Renal cortical epithelial cell (primary cell): ENCODE measurements at places on chromosomes 1 and 21. TPM values are rescaled to one million over a fixed set of nuclear protein-coding genes. Genes with fewer than 3 reads are reported as not detected.

- no peak for DNase-seq
Measured at GRCh38 chr1:89839516-89839915, 18.7 kb downstream of the LRRC8D start.

DNA sequence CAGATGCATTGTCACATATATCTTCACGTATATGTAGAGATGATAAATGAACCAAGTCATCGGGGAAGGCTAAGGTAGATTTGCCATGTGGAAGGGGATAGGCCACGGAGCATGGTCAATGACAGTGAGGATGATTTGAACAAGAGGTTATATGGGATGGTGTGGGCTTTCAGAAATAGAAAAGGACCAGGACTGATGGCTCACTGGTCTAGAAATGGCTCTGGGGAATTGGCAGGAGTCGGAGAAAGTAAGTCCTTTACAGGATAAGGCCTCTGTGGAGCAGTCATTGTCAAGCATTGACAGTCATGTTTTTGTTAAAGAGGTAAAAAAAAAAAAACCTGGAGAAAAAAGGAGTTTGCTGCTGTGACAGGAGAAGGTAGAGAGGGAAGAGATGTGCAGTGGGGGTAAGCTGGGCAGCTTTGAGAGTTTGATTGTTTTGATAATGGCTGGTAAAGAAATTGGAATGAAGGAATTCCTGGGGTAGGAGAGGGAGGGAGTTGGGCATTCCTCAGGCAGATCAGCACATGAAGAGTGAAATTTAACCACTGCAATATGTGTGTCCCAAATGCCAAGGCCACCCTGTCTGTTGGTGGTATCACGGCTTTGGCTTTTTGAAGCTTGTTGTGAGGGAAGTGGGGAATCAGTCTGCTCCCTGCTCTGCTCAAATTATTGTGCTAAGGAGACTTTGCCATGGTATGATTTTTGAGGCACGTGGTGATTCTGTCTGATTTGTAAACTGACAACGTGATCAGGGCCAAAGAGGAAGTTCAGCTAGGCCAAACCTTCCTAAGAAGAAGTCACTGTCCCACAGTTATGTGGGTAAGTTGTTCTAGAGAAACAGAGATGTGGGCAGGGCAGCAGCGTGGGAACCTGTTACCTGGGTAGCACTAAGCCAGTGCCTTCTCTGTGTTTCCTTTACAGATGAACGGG lies 26.0 kb downstream of the MACF1 start:
- DNase-seq = peak; percentile 50

GRCh38 chr1:210853276-210853675 lies 280.7 kb downstream of the KCNH1 start:
- no peak for DNase-seq

WARS2 gene
- total RNA-seq = 24.3 and 24.7 TPM in 2 replicates

CLDN17 gene
- total RNA-seq = not detected in 2 replicates

TPRG1L gene
- total RNA-seq = 19.4 and 37.5 TPM in 2 replicates

CD5L gene
- total RNA-seq = not detected in 2 replicates
